IMR-90 (cell line): ENCODE measurements at places on chromosomes 2 and 18. TPM values are rescaled to one million over a fixed set of nuclear protein-coding genes. Genes with fewer than 3 reads are reported as not detected.

MYL12A gene
- 580 and 743 TPM in 2 replicates for total RNA-seq

SKOR2 gene
- not detected in 2 replicates for total RNA-seq

MPPE1 gene
- total RNA-seq = 13.8 and 22.5 TPM in 2 replicates

SCYGR6 gene
- total RNA-seq = not detected in 2 replicates

BOLL gene
- not detected in 2 replicates for total RNA-seq

NEU4 gene
- not detected in 2 replicates for total RNA-seq

HAUS1 gene
- 25.3 and 32.2 TPM in 2 replicates for total RNA-seq

INPP1 gene
- total RNA-seq = 3.6 and 4.1 TPM in 2 replicates

SAP130 gene
- total RNA-seq = 5.0 and 6.1 TPM in 2 replicates

SNRNP200 gene
- 44.1 and 44.2 TPM in 2 replicates for total RNA-seq

SIX3 gene
- not detected in 2 replicates for total RNA-seq

THUMPD2 gene
- 4.8 and 5.6 TPM in 2 replicates for total RNA-seq

UCN gene
- total RNA-seq = not detected in 2 replicates

EFR3B gene
- 0.90 and 1.1 TPM in 2 replicates for total RNA-seq

HRH4 gene
- not detected in 2 replicates for total RNA-seq

MITD1 gene
- total RNA-seq = 4.3 and 19.4 TPM in 2 replicates

GPR39 gene
- 7.2 and 9.0 TPM in 2 replicates for total RNA-seq

DTNB gene
- total RNA-seq = 3.6 and 3.8 TPM in 2 replicates

CD207 gene
- total RNA-seq = not detected in 2 replicates

FARSB gene
- 21.1 and 27.2 TPM in 2 replicates for total RNA-seq

GPR45 gene
- not detected in 2 replicates for total RNA-seq

AKAIN1 gene
- total RNA-seq = not detected in 2 replicates

SLC16A14 gene
- total RNA-seq = 0.56 and 0.90 TPM in 2 replicates

ADD2 gene
- not detected in 2 replicates for total RNA-seq

IL37 gene
- not detected in 2 replicates for total RNA-seq

ILKAP gene
- 13.3 and 15.3 TPM in 2 replicates for total RNA-seq

B4GALT6 gene
- 0.83 and 3.9 TPM in 2 replicates for total RNA-seq

RAPGEF4 gene
- 3.2 and 3.6 TPM in 2 replicates for total RNA-seq

BZW1 gene
- total RNA-seq = 268 and 323 TPM in 2 replicates

SCN1A gene
- total RNA-seq = under 0.01 TPM in 2 replicates

ARHGEF33 gene
- total RNA-seq = 0.18 and 0.28 TPM in 2 replicates

RUFY4 gene
- total RNA-seq = not detected in 2 replicates

TANC1 gene
- total RNA-seq = 12.8 and 12.9 TPM in 2 replicates

ZNF396 gene
- total RNA-seq = 0.54 and 0.56 TPM in 2 replicates

RAX gene
- total RNA-seq = not detected in 2 replicates

TUBA3E gene
- not detected in 2 replicates for total RNA-seq

DSEL gene
- total RNA-seq = 100 and 145 TPM in 2 replicates

LIPG gene
- under 0.01 TPM in 1 of 2 replicates, not detected in the other for total RNA-seq

PSMA8 gene
- not detected in 2 replicates for total RNA-seq

LCT gene
- total RNA-seq = under 0.01 TPM in 1 of 2 replicates, not detected in the other

PDE11A gene
- 0.56 and 0.72 TPM in 2 replicates for total RNA-seq

CD28 gene
- total RNA-seq = not detected in 2 replicates

IL36B gene
- not detected in 2 replicates for total RNA-seq

TNFRSF11A gene
- total RNA-seq = under 0.01 TPM in 1 of 2 replicates, not detected in the other

ANKRD30B gene
- total RNA-seq = not detected in 2 replicates

PLCD4 gene
- total RNA-seq = 1.4 and 2.0 TPM in 2 replicates

SP5 gene
- not detected in 2 replicates for total RNA-seq

SPR gene
- 15.8 and 17.4 TPM in 2 replicates for total RNA-seq

ZNF892 gene
- total RNA-seq = 2.2 and 2.7 TPM in 2 replicates
